Activated CD4-positive, alpha-beta T cell treated with anti-CD3 and anti-CD28 coated beads for 24 hours (primary cell): ENCODE measurements at places on chromosomes 7 and 10.

- no peak for DNase-seq
These were observed 8.9 kb downstream of the ST8SIA6 start for GRCh38 chr10:17445400-17445998.

GRCh38 chr10:60883187-60883586, 60.8 kb downstream of the RHOBTB1 start:
- DNase-seq: no peak

- no peak for DNase-seq
These were observed 10.0 kb upstream of the CPA2 start for GRCh38 chr7:130256704-130257103.

GRCh38 chr7:116171094-116171493, 39.2 kb upstream of the TES start:
- DNase-seq: no peak

- no peak for DNase-seq
These were observed 77.5 kb upstream of the KMT2E start for GRCh38 chr7:104936546-104936945.

DNA sequence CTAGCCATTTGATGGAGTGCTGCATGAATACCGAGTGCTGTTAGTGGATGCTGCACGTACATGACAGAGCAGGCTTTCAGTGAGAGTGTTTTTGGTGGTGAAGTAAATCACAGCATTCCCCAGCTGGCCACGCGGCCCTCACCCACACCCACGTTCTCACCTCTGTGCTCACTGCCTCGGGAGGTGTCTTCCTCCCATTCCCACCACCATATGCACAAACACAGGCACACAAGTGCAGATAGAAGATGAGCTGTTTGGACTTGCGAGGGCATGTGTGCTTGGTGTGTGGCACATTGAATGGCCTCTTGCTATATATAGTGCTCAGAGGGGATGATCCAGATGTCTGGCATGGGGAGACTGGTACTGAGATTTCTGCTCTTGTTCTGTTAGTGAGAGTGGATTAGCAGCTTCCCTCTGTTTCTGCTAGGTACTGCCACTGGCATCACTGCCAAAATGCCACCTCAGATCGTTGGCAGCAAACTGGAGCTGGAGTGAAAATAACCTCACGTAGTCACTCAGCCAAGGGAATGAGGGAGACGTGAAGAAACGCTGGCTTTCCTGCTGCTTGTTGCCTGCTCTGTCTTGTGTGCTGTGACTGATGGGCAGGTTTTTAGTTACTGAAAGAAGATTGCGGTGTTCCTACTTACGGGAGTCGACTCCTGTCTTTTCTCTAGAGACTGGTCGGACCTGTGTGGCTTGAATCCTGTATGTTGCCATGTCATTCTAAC, 19.1 kb downstream of the DNAJB6 start:
- DNase-seq: no peak

GRCh38 chr10:77637532-77638320, at the start of gene KCNMA1:
Gene KCNMA1, minus strand, starts transcription at chr10:77637808.
- no peak for DNase-seq

- DNase-seq: no peak
These were observed 14.3 kb downstream of the CYP3A5 start for GRCh38 chr7:99665312-99666012.

DNA sequence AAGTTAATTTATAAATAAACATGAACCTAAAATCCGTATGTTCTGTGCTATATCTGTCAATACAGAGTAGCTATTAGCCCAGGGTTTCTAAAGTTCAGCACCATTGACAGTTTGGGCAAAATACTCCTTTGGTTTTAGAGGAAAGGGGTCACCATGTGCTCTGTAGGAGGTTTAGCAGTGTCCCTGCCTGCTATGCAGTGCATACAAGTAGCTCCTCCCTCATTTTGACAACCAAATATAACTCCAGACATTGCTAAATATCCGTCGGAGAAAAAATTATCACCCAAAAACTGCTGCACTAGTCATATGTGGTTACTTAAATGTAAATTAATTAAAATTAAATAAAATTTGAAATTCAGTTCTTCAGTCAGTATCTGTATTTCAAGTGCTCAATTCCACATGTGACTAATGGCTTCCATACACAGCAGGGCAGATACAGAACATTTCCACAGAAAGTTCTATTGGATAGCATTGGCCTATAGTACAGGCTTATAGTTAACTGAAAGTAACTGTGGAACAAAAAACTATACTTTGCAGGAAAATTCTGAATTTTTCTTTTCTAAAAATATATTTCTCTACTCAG, 6.4 kb downstream of the UPF2 start:
- DNase-seq: no peak

GRCh38 chr7:375901-376305, 85.9 kb downstream of the FOXL3 start:
- DNase-seq: no peak

DNA sequence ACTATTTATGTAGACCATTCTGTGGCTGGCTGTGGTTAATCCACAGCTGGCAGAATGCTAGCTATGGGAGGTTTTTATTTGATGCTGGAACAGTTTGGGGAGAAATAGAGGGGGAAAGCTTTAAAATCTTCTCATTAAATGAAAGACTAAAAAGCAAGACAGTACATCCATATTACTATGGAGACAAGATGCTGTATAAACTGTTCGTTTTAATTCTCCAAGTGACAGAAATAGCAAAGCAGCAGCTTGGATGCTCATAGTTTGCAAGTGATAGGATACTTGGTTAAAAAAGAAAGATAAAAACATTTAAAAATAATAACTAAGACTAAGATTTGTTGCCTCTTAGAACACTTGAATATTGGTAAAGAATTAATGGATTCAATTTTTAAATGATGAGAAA, 304.9 kb upstream of the KAT6B start:
- no peak for DNase-seq

- no peak for DNase-seq
These were observed 43.4 kb downstream of the ZNRF2 start for GRCh38 chr7:30327813-30328212.

DNA sequence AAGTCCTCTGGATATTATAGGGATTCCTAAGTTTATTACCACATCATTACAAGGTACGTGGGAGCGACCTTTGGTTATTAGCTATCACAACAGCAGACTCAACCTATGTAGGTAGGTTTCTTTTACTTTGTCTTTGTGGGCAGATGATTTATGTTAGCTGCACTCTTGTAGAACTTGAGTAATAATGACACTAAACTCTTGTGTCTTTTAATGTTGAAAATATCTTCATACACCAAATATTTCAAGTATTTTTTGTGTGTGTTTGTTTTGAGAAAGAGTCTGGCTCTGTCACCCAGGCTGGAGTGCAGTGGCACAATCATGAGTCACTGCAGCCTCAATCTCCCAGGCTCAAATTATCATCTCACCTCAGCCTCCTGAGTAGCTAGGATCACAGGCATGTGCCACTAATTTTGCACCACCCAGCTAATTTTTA, 19.2 kb upstream of the SUPV3L1 start:
- no peak for DNase-seq

DNA sequence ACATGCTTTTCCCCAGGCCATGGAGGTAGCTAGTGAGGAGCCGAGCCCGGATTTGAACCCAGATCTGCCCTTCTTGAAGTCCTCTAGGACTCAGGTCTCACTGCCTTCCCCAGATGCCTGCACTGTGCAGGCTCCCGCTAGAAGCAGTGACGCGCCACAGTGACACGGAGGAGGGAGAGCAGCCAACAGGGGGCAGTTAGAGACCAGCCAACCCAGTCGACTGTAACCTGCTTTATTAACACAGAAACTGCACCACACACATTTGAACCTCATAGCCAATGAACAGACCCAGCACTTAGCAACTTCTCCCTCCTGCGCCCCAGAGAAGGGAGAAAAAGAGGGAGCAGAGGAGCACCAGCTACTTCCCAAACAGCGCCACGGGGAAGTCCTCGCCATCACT, 27.4 kb downstream of the PILRA start:
- no peak for DNase-seq

DNA sequence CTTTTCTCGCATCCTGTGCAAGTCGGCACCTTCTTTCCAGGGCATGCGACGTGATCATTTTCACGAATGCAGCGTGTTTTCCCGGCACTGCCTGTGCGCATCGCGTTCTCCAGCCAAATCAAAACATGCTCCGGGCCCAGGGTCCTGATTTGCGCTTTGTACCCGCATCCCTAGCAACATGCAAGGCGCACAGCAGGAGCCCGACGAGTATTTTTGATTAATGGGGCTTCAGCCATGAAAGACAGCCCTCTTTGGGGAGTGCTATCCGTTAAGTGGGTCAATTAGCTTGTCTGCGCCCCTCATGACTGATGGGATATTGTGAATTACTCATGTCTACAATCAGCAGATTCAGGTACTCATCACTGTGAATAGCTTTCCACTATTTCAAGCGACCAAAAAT, 243.3 kb upstream of the RNF32 start:
- no peak for DNase-seq

- peak; percentile 23 for DNase-seq
These were observed 41.3 kb upstream of the SRPK2 start for GRCh38 chr7:105429746-105430612.

DNA sequence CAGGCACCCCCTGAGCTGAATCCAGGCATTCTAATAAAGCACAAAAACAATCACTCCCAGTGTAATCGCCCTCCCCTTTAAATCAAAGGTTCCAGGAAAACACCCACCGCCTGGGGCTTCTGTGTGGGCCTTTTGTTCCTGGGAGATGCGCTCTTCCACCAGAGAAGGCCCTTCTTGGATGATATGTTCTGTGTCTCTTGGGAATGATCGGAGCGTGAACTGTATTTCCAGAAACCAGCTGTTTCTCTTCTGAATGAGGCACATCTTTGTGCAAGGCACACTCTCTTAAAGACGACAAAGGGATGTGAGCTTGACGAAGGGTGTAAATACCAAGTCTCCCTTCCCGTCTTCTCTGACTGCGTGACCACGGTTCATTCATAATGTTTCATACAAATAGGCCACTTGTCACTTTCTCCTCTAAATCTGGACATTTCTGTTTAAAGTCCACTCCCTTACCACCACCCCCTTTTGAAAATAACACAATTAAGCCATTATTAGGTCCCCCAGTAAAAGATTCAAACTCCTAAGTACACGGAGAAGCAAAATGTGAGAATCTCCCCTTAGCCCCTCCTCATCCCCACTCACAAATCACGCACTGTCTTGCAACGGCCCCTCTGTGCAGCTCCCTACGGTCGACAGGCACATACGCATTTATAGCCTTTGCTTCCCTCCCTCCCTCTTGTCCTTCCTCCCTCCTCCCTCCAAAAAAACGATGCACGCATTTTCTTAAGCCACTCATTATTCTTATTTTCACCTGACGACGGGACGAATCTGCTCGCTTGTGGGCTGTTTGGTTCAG, 45.6 kb upstream of the ENO4 start:
- no peak for DNase-seq

DNA sequence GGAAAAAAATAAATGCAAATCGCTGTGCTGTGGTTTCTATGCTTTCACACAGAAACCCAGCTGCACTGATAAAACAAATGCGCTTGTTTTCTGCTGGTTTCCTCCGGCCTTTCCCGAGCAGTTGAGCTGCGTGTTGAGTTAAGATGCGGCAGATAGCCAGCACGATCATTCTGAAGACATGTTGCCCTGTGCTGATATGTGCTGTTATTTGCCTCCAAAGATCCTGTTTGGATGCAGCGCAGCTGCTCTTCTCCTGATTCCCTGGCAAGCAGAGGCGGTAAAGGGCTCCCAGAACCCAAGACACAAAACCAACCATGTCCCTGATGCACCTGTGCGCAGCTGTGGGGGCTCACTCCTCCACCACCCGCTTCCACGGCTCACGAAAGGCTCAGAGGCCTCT, 225.4 kb downstream of the PAXIP1 start:
- no peak for DNase-seq

DNA sequence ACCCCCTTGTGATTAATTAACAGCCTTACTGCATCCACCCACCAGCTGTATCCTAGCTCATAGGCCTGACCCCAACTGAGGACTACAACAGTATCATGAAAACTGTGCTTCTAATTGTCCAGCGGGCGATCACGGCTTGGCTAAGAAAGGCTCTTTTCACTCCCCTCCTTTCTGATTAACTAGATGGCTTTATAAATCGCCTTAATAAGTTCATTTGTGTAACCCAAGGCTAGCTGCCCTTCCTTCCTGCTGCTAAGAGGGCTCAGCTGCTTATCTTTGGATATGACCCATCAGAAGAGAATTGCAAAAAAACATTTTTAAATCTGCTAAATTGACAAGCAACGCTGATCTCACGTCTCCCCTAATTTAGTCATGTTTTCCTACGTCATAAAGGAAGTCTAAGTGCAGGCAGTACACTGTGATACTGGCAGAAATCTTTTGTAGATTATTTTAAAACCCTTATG, 163.0 kb upstream of the LAMB4 start:
- no peak for DNase-seq

DNA sequence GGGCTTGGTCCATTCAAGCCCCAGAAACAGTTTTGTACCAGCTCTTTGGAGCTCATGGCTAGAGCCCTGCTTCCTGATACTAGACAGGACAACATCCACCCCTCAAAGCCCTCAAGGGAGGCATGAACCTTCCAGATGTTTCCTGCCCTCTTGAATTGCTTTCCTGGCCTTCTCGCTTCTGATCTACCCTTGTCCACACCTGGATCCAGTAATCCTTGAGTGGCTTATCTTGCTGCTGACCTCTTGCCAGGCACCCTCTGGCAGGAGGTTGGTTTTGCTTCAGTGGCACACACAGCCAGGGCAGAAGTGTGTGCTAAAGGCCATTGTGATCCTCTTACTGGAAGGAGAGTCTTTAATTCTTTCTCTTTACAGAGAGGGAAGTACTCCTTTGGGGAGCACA, 495.8 kb downstream of the PLXNA4 start:
- no peak for DNase-seq

- no peak for DNase-seq
These were observed 106.0 kb downstream of the BMS1 start for GRCh38 chr10:42888504-42889095.

DNA sequence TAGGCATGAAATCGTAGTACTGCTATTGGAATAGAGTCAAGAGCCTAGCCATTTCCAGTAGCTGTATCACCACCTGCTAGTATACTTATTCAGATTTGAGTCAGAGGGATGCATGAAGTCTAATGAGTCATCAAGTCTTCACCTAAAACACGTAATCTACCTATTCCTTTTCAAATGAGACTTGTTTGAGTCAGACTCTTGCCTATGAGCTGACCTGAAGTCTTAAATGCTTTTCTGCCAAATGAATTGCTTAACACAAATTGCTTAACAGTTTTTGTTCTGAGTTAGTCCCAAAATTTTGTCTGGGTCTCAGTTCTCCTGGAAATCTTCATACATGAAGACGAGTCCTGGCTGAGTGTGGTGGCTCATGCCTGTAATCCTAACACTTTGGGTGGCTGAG, 165.2 kb downstream of the GNAT3 start:
- DNase-seq: no peak

GRCh38 chr7:2452074-2452507, 24.1 kb downstream of the GRIFIN start:
- no peak for DNase-seq

- no peak for DNase-seq
These were observed 25.1 kb downstream of the RHEB start for GRCh38 chr7:151494298-151495284.

GRCh38 chr10:34369120-34369519, 446.0 kb downstream of the PARD3 start:
- DNase-seq: no peak

- no peak for DNase-seq
These were observed 93.4 kb downstream of the POLL start for GRCh38 chr10:101494650-101495049.
